CD8-positive, alpha-beta T cell (primary cell): ENCODE measurements at places on chromosomes 3 and 15.

DNA sequence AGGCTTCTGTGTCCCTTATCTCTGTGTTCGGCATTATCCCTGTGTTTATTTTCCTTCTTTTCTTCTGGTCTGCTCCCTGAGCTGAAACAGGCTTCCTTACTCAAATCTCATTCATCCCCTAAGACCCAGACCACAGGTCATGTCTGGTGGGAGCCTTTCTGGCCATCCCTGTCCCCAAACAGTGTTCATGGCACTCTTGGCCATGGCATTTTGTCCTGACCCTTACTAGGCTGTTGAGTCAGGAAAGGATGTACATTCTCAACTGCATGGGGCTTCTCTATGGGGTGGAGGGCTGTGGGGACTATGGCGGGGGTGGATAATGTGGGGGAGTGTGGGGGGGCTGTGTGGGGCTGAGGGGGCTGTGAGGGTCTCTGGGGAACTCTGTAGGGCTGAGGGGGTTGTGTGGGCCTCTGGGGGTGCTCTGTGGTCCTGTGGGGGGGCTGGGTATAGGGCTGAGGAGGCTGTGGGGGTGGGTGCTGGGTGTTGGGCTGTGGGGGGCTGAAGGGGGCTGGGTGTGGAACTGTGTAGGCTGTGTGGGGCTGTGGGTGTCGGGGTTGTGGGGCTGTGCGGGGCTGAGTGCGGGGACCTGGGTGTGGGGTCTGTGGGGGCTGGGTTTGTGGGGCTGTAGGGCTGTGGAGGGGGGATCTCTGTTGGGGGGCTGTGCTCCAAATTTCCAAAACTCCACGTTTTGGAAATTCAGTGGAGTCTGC is 64.3 kb downstream of the KLF13 start:
- no peak for DNase-seq

DNA sequence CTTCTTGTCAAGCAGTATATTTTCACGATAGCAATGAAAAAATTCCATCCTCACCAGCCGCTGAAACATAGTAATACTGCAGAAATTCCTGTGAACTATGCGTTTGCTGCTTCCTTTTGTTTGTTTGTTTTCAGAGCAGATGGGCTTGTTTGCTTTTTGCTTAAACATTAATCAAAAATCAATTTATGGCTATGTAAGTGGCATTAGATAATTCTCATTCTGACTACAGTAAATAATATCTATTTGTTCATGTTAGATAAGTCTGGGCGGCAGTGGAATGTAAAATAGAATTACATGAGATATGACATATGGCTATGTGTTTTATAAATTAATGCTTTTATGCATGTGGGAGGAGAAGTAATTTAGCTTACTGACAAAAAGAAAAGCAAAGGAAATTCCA is 163.7 kb downstream of the PGPEP1L start:
- DNase-seq = no peak

DNA sequence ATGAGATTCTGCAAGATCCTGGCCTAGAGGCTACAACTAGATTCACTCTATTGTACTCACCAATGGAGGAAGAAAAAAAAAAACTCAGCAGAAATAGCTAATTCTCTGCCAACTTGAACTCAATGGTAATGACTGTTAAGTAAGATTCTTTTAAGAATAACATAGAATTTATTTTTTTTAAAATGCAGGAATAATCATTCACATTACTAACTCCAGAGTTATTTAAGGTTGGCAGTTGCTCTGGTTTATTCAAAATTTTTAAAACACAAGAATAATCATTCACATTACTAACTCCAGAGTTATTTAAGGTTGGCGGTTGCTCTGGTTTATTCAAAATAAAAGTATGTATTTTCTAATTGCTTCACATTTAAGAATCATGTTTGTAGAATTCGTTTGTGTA is 1071.9 kb downstream of the IGSF11 start:
- no peak for DNase-seq

GRCh38 chr3:25344670-25345069 is 83.4 kb upstream of the RARB start:
- DNase-seq = no peak

GRCh38 chr3:100525753-100526612 is 33.6 kb downstream of the TMEM45A start:
- DNase-seq = no peak
